Kidney epithelial cell (primary cell): ENCODE measurements at places on chromosomes 4 and X. TPM values are rescaled to one million over a fixed set of nuclear protein-coding genes. Genes with fewer than 3 reads are reported as not detected.

DIPK2B gene
- total RNA-seq, result not detected in 2 replicates

CT55 gene
- not detected in 2 replicates for total RNA-seq

ARHGAP6 gene
- 1.4 and 1.7 TPM in 2 replicates for total RNA-seq

SLC34A2 gene
- total RNA-seq, result 3.3 and 6.1 TPM in 2 replicates

MRFAP1 gene
- 238 and 255 TPM in 2 replicates for total RNA-seq

NXT2 gene
- 7.6 and 7.9 TPM in 2 replicates for total RNA-seq
